ENCODE measurements at places on chromosomes 11 and 22. TPM values are rescaled to one million over a fixed set of nuclear protein-coding genes. Genes with fewer than 3 reads are reported as not detected.

SCO2 gene
- total RNA-seq = 2.0 TPM

MUC5AC gene
- not detected for total RNA-seq

TPBGL gene
- not detected for total RNA-seq

SLCO2B1 gene
- 6.7 TPM for total RNA-seq

LRRC74B gene
- not detected for total RNA-seq

AMOTL1 gene
- total RNA-seq = 51.0 TPM

SEPTIN3 gene
- total RNA-seq = 0.09 TPM

RANBP1 gene
- 85.6 TPM for total RNA-seq

OR8G1 gene
- not detected for total RNA-seq

MYBPC3 gene
- not detected for total RNA-seq

CRYBA4 gene
- not detected for total RNA-seq
